Lower leg skin (tissue), 4 donors: ENCODE measurements at places on chromosomes 11 and 22.

- no peak for DNase-seq
Observed at GRCh38 chr11:71102251-71102995, 150.0 kb downstream of the SHANK2 start.

GRCh38 chr11:1128311-1129142 lies 29.2 kb upstream of the MUC5AC start:
- no peak for DNase-seq

DNA sequence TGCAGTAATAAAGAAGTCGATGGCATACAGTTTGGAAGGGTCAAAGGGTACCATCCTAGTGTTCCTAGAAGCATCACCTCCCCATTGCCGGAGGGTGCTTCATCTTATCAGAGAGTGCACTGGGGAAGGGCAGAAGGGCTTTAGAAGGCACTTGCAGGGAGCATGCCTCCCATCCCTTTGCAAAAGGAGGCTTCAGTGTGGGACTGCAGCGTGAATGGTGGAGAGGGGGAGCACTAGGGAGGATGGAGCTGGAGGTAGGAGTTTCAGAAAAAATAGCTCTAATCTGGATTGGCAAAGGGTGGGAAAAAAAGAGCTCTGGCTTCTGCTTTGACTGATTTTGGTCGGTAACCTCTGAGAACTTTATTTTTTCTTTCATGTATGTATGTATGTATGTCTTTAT lies 5.0 kb downstream of the NTM start:
- DNase-seq, result no peak

DNA sequence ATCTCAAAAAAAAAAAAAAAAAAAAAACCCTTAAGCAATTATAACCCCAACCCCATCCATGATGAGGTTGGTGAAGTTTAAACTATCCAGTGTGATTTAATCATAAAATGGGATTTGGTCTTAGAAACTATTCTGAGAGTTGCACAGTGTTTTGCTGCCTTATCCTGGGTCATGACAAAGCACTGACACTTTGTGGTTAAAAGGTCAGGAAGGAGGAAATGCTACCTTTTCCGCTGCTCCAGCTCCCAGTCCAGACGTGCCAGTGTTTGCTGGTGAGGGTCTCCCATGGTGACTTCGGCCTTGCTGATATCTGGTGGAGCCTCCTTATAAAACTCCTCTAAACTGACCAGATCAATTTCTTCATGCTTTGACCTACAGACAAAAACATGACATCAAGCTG lies 14.5 kb downstream of the THOC5 start:
- no peak for DNase-seq

DNA sequence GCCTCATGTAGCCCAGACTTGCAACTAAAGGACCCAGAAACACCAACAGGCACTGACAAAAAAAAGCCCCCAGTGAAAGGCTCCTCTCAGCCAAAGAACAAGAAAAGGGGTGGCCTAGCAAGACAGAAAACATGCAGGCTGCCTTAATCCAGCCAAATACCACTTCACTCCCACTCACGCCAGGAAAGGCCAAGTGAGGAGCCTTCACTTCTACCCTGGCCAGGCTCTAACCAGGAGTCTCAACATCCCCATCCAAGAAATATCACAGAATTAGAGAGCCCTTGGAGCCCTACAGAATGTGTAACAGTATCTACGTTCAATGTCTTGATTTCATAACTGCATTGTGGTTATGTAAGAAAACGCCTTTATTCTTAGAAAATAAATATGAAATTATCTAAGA lies 149.0 kb downstream of the APOL5 start:
- no peak for DNase-seq

DNA sequence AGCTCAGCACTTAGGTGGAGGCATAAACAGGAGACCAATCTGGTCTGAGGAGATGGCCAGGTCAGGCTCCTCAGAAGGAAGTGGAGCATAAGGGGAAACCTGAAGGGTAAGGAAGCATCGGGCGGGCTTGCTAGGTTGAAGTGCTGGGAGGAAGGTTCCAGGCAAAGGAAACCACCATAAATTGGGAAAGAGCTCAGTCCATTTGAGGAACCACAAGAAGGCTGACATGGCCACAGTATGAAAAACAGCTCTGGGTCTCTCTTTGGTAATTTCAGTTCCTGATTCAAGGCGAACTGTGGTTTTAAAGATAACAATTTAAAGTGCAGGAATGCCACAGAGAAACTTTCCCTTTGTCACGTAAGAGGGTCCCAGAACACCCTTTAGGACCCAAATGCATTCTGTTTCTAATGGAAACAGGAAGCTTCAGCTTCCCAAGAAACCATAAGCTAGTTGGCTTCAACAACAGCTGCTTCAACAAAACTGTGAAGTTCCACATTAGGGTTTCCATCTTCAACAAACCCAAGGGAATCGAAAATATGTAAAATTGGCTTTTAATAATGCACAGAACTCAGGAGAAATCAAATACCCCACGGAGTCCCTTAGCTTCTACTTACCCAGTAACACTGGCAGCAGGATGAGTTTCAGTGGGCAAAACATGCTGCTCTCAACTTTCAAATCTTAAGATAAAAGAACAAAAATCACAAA lies 10.4 kb downstream of the JAML start:
- no peak for DNase-seq

GRCh38 chr11:87213444-87213843 lies 175.7 kb downstream of the TMEM135 start:
- no peak for DNase-seq
